ENCODE measurements at places on chromosomes 16 and 17. TPM values are rescaled to one million over a fixed set of nuclear protein-coding genes. Genes with fewer than 3 reads are reported as not detected.
A peak's percentile ranks its signal among the peaks of the same experiment; 100 is the strongest.

DNA sequence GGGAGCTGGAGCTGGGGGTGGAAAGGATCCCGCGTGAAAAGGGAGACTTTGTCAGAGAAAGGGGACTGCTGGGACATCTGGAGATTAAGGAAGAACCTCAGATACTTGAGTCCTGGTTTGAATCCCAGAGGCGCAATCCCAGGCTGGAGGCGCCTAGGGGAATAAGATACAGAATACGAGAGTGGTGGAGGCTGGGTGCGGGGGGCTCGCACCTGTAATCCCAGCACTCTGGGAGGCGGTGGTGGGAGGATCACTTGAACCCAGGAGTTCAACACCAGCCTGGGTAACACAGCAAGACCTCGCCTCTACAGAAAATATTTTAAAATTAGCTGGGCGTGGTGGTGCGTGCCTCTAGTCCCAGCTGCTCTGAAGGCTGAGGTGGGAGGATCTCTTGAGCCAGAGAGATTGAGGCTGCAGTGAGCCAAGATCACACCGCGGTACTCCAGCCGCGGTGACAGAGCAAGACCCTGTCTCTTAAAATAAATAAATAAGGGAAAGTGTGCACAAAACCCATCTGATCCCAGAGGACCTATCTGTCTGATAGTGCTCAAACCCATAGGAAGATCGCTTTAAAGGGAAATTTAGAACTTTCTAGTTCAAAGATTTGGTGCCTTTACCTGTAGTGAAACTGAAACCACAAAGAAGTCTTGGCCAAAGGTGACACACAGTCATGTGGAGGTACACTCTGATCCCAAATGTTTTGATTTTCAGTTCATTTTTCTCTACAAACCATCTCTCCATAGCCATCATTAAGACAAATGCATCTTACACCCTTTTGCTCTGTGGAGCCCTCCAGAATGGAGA lies 617 bp upstream of the SCRN2 start:
- ATAC-seq, result peak; percentile 2

- ATAC-seq, result no peak
Observed at GRCh38 chr16:75996491-75996890, 270.2 kb upstream of the CPHXL start.

GRCh38 chr16:82995924-82996441 lies 369.2 kb downstream of the CDH13 start:
- peak; percentile 92 for ATAC-seq

DNA sequence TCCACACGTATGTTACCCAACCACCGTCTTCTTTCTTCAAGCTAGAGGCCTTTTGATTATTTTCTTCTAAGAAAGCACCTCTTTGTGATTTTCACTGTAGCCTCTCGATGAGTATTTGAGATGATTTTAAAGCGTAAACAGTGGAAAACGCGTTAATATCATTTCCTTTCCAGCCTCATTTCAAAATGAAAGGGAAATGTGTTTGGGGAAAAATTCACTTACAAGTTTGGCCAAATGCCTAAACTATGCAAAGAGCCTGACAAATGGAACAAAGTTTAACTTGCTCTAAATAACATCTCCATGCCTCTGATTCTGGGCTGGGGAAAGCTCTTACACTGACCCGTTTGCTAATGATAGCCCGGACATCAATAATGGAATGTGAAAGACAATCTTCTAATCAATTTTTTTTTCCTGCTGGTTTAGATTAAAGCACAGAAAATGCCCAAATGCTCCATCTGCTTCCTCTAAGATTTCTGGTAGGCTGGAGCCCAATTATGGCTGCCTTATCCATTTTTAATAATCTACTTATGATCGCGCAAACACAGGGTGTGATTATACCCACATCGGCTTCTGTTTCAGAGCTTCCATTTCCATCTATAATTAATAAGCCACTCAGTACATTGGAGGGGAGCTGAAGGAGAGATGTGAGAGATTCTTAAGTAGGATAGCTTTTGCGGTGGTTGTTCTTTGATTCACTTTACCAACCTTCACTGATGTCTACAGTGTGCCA lies 43.5 kb downstream of the HS3ST2 start:
- ATAC-seq, result no peak

- no peak for ATAC-seq
Observed at GRCh38 chr16:35339337-35339736, 1879.9 kb downstream of the TP53TG3F start.

DNA sequence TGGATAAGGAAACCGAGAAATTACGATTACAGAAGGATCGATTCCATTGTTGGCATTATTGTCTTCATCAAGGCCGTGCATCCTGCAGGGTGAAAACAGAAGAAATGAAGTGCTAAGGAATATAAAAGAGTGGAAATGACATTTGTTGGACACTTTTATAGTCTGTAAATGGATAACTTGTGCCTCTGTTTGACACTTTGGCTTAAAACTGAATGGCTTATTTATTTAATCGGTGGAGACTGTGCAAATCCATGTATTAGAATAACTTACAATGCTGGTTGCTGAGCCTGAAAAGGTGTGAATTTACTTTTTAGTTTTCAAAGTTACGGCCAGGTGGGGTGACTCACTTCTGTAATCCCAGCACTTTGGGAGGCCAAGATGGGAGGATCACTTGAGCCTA lies 31.4 kb downstream of the ITGB3 start:
- ATAC-seq, result no peak

DNA sequence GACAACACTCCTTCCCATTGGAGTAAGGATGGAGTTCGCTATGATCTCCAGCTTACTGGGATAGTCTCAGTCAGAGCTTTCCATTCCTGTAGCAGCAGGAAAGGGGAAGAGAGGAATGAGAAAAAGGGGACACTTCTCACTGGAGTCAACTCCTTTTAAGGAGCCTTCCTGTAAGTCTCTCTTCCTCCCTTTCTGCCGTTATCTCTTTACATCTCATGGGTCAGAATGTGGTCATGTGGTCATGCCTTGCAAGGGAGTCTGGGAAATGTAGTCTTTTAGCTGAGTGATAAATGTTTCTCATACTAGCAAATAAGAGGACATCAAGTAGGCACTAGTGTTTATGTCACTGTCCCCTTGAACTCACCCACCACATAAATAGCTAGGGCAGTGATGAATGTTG lies 227.3 kb downstream of the HAPSTR1 start:
- no peak for ATAC-seq

DNA sequence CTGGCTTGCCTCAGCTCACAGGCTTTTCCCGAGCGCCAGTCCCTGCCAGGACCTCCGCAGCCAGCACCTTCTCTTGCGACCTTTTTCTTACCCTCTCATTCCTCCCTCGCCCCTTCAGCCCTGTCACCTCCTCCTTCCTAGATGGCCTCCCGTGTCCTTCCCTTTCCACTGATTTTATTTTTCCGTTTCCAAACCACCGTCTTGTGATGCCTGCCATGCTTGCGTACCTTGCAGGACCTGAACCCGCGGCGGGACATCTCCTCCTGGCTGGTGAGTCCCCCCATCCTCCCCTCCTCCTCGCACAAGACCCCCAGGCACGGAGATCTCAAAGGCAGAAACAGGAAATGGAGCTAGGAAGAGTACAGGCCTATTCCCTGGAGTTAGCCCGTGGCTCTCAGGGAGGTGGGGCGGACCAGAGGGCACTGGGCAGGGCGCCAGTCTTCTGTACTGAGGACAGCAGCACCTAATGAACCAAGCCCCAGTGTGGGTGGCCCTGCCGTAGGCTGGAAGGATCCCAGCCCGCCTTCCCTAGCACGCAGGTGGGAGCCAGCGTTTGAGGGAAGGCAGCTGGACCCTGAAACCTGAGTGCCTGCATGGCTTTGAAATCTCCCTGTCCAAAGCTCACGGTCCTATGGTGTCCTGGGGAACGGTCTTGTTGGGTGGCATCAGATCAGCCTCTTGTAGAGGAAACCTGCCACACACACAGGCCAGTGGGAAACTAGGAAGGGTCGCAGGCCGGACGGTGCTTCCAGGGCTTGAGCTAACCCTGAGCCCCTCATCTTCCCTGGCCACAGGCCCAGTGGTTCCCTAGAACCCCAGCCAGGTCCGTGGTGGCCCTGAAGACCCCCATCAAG lies 612 bp downstream of the CISD3 start:
- no peak for ATAC-seq

- ATAC-seq, result no peak
Observed at GRCh38 chr16:778909-779527, 9.2 kb downstream of the RPUSD1 start.

DNA sequence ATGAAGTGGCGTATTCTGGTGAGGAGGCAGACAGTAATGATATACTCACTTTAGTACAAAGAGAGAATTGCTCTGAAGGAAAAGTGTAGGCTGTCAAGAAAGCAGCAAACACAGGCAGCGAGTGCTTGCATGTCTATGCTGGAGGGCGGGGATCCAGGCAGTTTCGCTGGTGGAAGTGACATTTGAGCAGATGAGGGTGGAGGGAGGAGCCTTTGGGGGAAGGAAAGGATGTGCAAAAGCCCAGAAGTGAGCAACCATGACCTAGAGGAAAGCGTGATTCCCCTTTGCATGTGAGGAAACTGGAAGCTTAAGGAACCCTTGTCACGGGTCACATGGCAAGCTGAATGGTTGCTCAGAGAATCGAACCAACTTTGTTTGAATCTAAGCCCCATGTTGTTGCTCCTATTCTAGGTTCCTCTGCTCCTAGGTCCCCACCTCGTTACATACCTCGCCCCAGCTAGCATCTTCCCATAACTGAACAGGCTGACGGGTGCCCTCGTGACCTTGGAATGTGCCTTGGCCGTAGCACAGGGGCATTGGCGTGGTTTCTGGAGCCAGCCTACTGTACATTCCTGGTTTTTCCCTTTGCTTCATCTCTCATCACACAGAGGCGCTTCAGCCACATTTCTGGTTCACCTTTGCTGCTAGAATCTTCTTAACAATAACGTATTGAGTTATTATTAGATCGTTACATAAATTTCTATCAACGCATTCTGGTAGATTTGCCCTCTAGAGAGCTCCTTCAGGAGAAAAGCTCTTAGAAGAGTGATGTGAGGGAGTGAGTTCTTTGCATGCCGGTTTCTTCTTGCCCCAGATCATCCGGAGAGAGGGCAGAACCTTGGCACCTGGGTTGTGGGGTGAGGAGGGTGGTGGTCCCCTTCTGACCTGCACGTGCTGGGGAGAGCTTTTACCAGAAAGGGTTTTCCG lies 191.8 kb downstream of the SNX29 start:
- no peak for ATAC-seq

Gene CRHR1
- 2.7 TPM for total RNA-seq

GRCh38 chr16:70611224-70611598 lies 35.1 kb upstream of the IL34 start:
- ATAC-seq, result no peak

- ATAC-seq, result no peak
Observed at GRCh38 chr16:11780991-11781680, 15.9 kb downstream of the ZC3H7A start.

Gene APOBR
- total RNA-seq, result 0.07 TPM

- no peak for ATAC-seq
Observed at GRCh38 chr16:11796227-11797165, 562 bp downstream of the ZC3H7A start.

- ATAC-seq, result no peak
Observed at GRCh38 chr17:78038748-78039288, 80.3 kb downstream of the TNRC6C start.

DNA sequence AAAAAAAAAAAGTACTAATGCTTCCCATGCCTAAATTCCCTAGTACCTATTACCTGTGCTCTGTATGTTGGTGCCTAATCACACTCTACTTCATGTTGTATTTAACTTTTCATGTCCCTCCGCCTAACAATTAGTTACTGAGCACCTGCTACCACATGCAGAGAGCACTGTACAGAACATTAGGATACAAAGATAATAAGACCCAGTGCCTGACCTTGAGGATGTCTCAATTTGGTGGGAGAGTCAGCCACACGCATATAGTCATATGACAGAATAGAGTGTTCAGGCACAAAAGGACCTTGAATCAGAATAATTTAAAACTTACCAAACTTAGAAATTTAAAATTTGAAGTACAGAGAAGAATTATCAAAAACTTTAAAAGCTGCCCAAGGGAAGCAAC lies 42.1 kb downstream of the USP31 start:
- ATAC-seq, result no peak

Data from motor neuron (in vitro differentiated cells).